ENCODE measurements at places on chromosomes 11 and 22.
A peak's percentile ranks its signal among the peaks of the same experiment; 100 is the strongest.

DNA sequence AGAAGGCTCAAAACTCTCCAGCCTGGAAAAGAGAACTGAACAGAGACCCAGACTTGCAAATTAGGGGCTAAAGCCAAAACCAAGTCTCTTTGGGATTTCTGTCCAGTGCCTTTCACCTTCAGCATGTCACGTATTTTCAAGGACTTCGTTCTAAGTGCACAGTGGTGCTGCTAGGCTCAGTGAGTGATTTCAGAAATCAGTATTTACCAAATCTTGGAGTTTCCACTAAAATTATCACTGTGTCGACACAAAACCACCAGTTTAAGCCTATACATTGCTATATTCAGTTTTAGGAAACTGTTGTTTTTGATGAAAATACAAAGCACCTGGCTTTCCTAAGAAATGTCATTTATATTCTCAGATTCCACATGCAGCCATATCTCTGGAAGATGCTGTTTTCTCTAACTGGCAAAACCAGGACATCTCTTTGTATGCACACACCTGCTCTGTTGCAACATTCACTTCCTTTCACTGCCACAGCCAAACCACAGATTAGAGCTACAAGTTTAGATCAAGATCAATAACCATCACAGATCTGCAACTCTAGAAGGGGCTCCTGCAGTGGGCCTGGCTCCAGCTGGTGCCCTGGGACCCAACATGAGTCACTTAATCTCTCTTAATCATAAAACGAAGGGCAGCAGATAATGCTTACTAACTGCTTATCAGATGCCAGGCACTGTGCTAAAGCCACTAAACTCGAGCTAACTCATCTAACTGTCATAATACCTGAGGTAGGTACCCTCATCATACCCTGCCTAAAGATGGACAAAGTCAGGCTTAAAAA lies 22.3 kb downstream of the SMCO4 start:
- DNase-seq, result no peak

GRCh38 chr22:39055658-39056057 lies 15.0 kb downstream of the APOBEC3F start:
- DNase-seq, result no peak

GRCh38 chr11:122785031-122785541 lies 53.2 kb upstream of the CRTAM start:
- no peak for DNase-seq

GRCh38 chr11:62505440-62506091 lies 41.0 kb downstream of the AHNAK start:
- DNase-seq, result no peak

- DNase-seq, result no peak
Measured at GRCh38 chr11:117009905-117010605, 88.2 kb downstream of the SIK3 start.

DNA sequence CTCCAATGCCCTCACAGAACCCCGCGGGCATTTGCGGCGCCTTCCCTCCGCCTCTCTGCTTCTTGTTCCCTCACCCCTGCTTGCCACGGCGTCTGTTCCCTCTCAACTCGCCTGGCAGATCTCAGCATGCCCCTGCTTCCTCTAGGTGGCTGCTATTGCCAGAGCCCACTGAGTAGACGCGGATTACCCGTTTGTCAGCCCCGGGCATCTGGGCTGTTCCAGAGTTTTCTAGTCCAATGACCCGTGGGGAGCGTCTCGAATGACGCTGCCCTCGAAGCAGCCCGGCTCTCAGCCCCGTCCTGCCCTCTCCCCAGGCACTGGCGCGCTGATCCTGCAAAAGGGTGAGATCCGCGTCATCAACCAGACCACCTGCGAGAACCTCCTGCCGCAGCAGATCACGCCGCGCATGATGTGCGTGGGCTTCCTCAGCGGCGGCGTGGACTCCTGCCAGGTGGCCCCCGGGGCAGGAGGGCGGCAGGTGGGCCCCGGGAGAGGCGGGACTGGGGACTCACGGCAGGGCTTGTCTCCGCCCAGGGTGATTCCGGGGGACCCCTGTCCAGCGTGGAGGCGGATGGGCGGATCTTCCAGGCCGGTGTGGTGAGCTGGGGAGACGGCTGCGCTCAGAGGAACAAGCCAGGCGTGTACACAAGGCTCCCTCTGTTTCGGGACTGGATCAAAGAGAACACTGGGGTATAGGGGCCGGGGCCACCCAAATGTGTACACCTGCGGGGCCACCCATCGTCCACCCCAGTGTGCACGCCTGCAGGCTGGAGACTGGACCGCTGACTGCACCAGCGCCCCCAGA lies 49.7 kb downstream of the ST14 start:
- no peak for DNase-seq

GRCh38 chr11:63573881-63574855 lies 11.0 kb upstream of the PLAAT2 start:
- peak; percentile 46 for DNase-seq

GRCh38 chr11:112570333-112570732 lies 309.7 kb upstream of the PLET1 start:
- no peak for DNase-seq

DNA sequence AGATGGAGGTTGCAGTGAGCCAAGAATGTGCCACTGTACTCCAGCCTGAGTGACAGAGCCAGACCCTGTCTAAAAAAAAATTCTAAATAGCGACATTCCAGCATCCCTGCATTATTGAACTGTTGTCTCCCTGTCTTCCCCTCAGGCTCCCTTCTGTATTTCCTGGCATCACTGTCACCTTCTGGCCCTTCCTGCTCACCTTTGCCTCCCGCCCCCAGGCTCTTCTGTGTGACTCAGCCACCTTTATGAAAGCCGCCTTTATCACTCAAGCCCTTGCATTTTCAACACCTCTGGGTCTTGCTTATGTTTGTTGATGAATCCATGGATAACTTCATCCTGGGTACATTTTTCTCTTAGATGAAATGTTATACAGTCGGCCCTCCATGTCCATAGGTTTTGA lies 21.1 kb downstream of the UBASH3B start:
- DNase-seq, result no peak

DNA sequence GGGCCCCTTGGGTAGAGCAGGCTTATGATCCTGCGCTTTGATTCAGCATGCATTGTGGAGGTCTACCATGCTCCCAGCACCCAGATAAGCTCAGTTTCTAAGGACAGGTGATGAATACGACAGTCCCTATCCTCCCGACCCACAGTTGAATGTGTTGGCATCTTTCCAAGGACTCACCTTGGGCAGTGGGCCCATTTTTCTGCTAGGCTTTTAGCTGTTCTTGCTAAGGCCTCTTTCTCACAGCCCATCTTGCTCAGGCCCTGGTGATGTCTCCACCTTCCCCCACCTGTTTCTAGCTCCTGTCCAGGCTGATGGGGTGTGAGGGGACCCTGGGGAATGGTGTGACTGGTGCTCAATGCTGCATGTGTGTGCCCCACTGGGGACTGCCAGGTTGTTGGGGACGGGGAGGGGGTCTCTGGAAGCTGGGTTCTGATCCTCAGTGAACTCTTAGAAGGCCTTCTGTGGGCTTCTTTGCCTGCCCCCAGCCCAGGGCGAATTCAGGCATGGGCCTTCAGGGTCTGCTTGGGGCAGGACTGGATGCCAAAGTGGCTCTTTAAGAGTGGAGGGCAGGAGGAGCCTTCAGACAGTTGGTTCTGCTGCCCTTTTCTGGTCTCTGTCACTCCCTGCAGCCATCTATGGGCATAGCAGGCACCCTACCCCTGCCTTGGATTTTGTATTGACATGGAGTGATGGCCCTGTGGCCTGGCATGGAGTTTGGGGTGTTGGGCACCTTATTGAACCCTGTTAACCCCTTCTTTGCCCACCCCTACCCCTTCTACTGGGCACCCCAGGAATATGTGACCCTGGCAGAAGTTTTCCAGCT lies 33.1 kb downstream of the PHLDB1 start:
- DNase-seq, result no peak

GRCh38 chr22:31954535-31955523 lies 10.5 kb downstream of the YWHAH start:
- DNase-seq, result no peak

DNA sequence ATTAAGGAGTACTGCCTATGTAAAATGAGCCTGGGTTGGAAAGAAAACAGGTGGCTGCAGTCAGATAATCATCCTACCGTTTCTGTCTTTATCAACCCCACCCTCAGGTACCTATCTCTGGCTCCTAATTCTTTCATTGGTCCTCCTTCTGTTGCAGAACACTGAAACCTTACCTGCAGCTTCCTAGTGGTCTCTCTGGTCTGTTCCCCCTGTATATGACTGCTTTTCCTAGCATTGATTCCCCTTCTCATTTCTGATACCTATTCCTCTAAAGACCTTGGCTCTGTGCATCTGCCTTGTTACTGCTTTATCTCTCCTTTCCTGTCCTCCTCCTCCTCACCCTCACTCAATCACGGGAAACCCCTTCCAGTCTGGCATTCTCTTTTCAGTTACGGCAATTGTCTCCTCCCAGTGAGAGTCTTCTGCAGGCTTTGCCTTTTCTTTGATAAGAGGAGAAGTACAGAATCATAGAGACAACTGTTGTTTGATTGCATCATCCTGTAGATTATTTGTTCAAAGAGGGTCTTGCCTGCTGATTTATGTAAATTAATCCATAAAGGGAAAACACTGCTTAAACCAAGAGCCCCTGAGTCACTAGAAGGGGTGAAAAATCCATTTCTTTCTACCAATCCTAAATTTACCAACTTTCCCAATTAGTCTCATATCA lies 301.2 kb downstream of the AASDHPPT start:
- DNase-seq, result no peak

GRCh38 chr22:46107753-46108563 lies 42.4 kb upstream of the PPARA start:
- DNase-seq, result peak; percentile 44

- DNase-seq, result no peak
Measured at GRCh38 chr11:71999362-71999761, 653 bp downstream of the IL18BP start.

DNA sequence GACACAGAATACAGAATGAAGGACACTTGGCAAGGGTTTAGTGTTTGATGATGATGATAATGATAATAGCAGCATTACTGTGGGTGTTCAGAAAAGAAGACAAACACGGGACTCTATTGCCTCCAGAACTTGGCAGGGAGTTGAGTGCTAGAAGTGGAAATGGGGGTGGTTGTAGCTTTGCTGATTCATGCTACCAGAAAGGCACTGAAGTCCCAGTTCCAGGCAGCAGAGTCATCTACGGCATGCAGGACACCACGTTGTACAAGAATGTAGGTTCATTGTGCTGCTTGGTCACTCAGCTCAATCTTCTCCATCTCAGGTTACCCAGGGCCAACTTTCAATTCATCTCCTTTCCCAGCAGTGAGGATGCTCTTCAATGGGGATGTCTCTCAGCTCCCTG lies 115.7 kb downstream of the NTM start:
- DNase-seq, result no peak

- DNase-seq, result no peak
Measured at GRCh38 chr11:47508240-47508957, 44.5 kb downstream of the CELF1 start.

DNA sequence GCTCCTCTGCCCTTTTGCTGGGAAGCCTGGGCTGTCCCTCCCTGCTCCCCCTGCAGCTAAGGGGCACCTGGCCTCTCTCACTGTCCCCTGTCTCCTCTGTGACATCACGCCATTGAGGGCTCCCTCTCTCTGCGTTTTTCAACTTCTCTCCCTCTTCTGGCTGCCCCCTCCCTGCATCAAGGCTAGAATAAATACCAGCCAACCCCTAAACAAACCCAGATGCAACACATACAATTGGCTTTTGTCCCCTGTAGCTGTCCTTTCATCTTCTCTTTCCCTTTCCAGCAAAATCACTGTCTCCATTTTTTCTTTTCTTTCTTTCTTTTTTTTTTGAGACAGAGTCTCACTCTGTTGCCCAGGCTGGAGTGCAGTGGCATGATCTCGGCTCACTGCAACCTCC lies 3.3 kb upstream of the MIEF1 start:
- peak; percentile 37 for DNase-seq

GRCh38 chr11:64134963-64135362 lies 30.9 kb downstream of the MACROD1 start:
- no peak for DNase-seq

DNA sequence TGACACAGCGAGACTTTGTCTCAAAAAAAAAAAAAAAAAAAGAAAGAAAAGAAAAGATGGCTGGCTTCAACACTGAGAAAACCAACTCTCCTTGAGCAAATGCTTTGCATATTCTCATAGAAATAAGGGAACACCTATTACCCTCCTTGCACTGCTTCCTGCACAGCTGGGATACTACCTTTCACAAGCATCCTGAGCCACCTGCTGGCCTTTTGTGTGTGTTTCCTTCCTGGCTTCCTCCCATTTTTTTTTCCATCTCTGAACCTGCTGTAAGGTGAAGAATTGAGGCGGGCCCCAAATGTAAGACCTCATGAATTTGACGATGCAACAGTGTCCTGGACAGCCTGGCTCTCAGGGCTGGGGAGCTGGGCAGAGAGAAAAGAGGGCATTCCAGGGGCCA lies 1.9 kb upstream of the RFPL3 start:
- DNase-seq, result no peak

DNA sequence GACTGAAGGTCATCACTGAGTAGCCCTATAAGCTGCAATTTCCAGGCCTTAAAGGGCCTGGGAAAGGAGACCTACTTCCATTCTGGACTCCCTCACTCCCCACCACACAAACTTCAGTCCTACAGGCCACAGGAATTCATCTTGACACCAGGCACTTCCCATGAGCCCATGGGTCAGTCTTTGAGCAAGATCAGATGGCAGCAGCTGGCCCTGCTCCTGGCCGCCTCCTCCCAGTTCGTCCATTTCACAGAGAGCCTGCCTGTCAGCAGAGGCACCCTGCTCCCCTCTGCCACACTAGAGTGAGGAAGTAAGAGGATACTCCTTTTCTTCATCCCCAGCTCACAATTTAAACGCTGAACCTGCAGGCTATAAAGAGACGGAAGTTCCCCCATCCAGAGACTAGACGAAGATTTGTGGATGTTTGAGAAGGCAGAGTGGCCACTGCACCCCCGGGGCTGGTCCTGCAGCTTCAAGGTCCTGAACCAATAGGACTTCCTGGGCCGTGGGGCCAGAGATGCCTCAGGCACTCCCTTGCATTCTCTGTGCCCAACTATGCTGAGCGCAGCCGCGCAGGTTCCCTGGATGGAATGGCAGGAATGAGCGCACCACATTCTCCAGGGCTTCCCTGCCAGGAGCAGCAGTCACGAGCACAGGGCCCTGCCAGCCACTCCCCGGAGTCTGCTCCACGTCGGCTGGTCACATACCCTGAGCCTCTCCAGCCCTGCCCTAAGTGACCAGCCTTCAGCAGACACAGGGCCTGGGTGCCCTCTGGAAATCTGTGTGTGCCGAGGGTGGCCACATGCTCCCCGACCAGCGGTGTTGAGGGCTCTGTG lies 33.5 kb upstream of the BID start:
- DNase-seq, result no peak

GRCh38 chr22:42742940-42743339 lies 22.3 kb upstream of the A4GALT start:
- no peak for DNase-seq

DNA sequence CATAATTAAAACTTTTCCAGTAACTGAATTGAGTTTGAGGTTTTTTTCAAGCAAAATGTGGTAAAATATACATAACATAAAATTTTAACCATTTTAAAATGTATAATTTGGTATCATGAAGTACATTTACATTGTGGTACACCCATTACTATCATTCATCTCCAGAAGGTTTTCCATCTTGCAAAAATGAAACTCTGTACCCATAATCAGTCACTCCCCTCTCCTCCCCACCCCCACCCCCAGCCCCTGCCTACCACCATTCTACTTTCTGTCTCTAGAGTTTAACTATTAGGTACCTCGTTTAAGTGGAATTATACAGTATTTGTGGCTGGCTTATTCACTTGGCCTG lies 63.7 kb downstream of the MICAL2 start:
- DNase-seq, result no peak

GRCh38 chr11:44158384-44158783 lies 62.9 kb downstream of the EXT2 start:
- DNase-seq, result no peak

- DNase-seq, result peak; percentile 79
Measured at GRCh38 chr22:32411829-32412592, at the start of gene RTCB. Gene RTCB (minus strand): TSS chr22:32412247. CDS start chr22:32412156, 91 bp downstream.
